ENCODE measurements at places on chromosomes 13 and 19. TPM values are rescaled to one million over a fixed set of nuclear protein-coding genes. Genes with fewer than 3 reads are reported as not detected.

The PRTN3 gene
- not detected for total RNA-seq

The COL4A2 gene
- not detected for total RNA-seq

The IGFL2 gene
- not detected for total RNA-seq

The SHANK1 gene
- not detected for total RNA-seq

The NPHS1 gene
- 0.40 TPM for total RNA-seq

The KCNC3 gene
- total RNA-seq: 1.1 TPM

The OLFM2 gene
- 17.3 TPM for total RNA-seq

The GPR18 gene
- total RNA-seq: 25.9 TPM

The CYP2A6 gene
- 0.28 TPM for total RNA-seq

The SLC25A41 gene
- total RNA-seq: 0.91 TPM

The CGB7 gene
- total RNA-seq: not detected

The PLIN4 gene
- 0.11 TPM for total RNA-seq

The NKPD1 gene
- 0.31 TPM for total RNA-seq

The FBXO46 gene
- total RNA-seq: 35.5 TPM

The ZNF540 gene
- 7.7 TPM for total RNA-seq

The KLF12 gene
- 43.9 TPM for total RNA-seq

The ADM5 gene
- 4.1 TPM for total RNA-seq

The ZNF888 gene
- 9.8 TPM for total RNA-seq
